Hematopoietic multipotent progenitor cell treated with erythropoietin and hydrocortisone succinate and interleukin-3 and kit ligand, for 6 days (in vitro differentiated cells): ENCODE measurements at places on chromosomes 2 and 18.
A peak's percentile ranks its signal among the peaks of the same experiment; 100 is the strongest.

DNA sequence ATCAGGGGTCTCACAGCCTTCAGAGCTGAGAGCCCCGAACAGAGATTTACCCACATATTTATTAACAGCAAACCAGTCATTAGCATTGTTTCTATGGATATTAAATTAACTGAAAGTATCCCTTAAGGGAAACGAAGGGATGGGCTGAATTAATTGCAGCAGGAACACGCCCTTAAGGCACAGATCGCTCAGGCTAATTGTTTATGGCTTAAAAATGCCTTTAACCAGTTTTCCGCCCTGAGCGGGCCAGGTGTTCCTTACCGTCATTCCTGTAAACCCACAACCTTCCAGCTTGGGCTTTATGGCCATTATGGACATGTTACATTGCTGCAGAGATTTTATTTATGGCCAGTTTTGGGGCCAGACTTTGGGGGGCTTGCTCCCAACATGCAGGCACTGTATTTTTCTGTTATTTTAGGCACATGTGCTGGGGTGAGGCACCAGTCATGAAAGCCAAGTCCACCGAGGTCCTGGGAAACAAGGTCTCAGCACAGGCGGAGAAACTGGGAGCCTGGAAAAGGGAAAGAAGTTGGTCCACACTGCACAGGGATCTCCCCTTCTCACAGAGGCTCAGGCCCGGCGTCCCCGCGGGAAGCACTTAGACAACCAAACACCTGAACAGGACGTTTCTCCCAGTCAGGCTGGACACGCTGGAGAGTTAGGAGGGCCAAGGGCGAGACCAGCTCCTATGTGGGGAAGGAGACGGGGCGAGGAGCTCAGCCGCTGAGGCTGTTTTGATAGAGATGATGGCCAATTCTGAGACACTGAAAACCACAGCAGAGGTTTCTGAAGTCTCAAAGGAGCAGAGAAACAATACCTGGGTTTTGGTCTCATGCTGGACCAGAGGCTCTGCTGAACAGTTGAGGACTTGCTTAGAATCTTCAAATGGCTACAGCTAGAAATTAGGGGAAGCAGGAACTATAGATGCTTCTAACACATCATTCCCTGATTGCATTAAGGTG, 86.7 kb downstream of the TMEM18 start:
- DNase-seq: no peak

- DNase-seq: peak; percentile 69
These were observed 12.4 kb upstream of the CCDC88A start for GRCh38 chr2:55431982-55432627.

DNA sequence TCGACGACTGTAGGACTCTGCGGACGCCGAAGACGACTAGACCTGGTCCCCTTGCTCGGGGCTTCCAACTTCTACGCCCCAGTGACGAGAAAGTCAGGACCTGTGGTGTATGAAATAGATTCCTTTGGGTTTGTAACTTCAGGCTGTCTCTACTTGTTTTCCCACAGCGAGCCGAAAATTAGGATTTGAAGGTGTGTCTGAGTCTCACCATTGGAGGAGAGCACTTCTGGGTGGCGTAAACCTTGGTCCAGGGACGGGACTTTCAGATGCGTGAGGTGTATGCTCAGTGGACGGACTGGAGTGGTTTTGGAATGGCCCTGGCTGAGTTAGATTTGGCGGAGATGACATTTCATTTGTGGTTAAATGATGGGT, 1.3 kb downstream of the BIRC6 start:
- DNase-seq: peak; percentile 46

GRCh38 chr2:195330513-195330956, 326.5 kb upstream of the SLC39A10 start:
- DNase-seq: peak; percentile 53

GRCh38 chr2:236940497-236940896, 145.2 kb upstream of the COPS8 start:
- DNase-seq: no peak

DNA sequence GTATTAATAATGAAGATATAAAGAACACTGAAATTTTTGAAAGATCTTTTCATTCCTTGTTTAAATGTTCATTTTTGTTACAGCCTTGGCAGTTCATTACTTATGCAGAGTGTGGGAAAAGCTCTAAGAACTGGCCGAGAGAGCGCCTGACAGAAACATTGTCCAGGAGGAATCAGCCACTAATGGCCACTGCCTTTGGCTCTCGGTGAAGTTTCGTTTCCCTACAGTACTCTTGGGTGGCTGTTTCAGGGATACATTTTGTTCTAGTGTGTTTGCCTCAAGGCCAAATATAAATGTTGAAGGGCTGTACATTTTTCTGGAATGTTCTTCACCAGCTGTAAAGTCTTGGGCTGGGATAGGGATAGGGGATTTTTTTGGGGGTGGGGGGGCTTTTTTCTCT, 10.7 kb downstream of the SPTBN1 start:
- no peak for DNase-seq

- DNase-seq: no peak
These were observed 513.5 kb downstream of the TRIB2 start for GRCh38 chr2:13230221-13230620.

DNA sequence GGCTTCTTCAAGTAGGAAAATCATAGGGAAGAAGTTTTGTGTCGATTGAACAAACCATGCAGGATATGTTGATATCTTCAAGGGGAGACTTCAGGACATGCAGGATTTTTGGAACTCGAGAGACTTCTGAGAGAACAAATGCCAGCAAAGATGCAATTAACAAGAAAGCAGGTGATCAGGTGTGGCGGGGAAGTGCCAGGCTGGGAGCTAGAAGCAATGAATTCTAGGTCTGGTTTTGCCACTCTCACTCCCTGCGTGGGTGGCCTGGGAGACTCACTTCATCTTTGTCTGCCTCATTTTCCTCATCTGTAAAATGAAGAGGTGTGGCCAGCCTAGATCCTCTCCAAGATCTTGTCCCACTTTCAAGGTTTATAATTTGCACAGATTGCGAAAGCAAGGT, 3.1 kb downstream of the SERPINB5 start:
- no peak for DNase-seq

DNA sequence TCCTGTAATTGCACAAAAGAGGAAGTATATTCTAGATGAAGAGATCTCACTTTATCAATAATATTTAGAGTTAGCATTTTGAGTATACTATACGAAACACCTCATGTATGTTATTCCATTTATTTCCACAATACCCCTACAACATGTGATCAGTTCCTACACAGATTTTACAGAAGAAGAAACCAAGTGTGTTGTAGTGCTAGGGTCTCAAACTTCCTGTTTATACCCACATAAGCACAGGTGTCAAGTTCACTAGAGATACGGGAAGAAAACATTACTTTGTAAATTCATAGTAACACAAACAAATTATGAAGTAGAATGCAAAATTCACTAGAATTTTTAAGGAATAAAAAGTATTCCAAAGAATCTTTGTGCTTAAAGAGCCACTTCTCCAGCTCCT, 46.4 kb downstream of the KCTD18 start:
- no peak for DNase-seq

DNA sequence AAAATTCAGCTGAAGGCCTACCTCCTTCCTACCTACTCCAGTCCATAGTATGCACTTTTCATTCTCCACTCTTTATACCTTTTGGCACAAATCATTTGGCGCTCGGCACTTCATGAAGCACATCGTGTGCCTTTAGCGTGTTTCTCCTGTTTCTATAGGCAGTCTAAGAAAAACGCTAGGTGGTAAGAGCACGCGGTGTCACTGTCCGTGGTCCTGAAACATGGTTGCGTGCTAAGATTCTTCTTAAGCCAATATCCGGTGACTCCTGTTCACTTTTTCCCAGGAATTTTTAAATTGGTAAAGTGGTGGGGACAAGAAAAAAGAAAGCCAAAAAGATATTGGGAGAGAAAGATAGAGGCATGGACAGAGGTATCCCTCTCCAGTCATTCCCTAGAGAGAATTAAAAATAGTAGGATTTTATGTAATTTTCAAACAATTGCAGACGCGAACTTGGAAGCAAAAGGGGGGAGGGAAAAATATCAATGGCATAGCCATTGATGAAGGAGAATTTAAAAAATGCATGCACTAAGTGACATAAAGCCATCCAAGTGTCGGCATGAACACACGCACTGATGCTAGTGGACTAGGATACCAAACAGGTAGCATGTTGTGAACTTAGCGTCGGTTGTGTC, 1.4 kb upstream of the CTNNA2 start:
- peak; percentile 70 for DNase-seq

DNA sequence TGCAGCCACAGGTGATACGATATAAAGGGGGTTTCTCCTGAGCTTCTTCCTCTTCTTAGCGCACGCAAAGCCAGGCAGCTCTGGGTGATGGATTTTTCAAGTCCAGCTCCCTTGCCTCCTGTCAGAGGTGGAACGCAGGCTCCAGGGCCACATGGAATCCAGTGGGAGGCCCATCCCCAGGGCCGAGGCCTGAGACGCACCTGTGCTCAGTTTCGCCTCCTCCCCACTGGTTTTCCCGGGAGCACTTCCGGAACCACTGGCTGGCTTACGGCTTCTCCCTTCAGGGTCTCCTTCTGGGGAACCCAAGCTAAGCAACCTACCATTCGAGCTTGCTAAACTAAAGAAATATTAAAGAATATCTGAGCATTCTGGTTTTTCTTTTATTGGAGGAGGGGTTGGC, 63.6 kb downstream of the TRAPPC12 start:
- DNase-seq: no peak

GRCh38 chr2:32856891-32857290, 89.9 kb upstream of the LTBP1 start:
- DNase-seq: no peak

DNA sequence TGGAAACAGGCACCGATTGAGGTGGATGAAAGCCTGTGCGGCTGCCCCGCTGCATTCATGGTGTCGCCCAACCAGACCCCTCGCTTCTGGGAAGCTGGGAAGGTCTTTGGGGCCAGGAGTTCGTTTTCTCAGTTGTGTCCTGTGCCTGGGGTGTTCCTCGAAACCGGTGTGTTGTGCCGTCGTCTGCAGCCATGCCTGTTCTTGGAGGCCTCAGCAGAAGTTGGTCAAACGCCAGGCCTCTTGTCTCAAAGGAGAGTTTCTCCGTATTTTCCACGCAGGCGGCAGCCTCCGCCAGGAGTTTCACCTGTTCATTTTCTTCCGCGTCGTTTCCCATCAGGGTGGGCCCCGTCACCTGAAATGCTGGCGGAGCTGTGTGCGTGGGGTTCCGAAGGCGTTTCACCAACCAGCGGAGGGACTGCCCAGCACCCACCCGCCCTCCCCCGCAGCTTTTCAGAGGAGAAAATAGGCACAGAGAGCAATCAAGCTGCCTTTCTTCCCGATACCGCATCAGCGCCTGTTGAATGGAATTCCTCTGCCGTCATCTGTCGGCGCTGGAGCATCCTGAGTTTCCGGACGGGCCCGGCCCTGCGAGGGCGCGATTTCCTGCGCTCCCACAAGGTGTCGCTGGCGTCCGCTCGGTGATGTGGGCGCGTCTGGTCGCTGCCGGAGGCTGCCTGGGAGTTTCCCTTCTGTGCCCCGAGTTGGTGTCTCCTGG, 17.0 kb upstream of the NFATC1 start:
- DNase-seq: peak; percentile 77

GRCh38 chr2:175135862-175136261, 32.1 kb downstream of the ATF2 start:
- DNase-seq: no peak

DNA sequence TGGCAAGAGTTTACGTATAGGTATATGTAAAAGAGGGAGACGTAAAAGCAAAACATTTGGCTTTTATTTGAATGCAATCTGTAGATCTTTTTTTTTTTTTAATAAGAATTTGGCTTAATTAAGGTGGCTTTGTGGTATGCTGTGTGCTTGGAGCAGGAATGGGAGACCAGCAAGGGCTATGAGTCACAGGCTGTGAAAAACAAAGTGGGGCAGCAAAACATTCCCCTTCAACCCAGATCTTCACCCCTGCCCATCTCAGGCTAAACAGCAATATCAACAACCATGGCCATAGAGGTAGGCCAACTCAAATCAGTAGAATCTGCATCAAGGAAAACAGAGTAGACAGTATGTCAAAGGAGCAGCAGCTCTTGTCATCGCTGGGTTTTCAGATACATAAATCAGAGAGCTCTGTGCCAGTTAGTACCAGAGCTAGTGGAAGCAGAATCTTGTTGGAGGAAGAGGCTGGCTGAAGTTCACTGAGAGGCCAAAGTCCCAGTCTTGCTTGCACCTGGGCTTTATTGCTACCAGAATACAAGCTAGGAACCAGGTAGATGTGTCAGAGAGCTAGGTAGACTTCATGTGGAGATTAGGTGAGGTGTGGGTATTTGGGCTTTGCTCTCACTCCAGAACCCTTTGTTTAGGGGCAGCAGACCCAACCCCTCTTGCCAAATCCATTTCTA, 191.5 kb upstream of the FANCL start:
- no peak for DNase-seq

DNA sequence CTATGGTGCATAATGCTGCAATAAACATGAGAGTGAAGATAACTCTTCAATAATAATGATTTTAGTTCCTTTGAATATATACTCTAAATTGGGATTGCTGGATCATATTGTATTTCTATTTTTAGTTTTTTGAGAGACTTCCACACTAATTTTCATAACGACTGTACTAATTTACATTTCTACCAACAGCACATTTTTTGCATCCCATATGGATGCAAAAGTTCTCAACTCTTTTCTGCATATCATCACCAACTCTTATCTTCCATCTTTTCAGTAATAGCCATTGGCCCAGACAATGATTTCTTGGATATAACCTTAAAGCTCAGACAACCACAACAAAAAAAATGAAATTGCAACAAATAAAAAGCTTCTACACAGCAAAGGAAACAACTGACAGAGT, 1082.4 kb downstream of the CNTNAP5 start:
- no peak for DNase-seq

DNA sequence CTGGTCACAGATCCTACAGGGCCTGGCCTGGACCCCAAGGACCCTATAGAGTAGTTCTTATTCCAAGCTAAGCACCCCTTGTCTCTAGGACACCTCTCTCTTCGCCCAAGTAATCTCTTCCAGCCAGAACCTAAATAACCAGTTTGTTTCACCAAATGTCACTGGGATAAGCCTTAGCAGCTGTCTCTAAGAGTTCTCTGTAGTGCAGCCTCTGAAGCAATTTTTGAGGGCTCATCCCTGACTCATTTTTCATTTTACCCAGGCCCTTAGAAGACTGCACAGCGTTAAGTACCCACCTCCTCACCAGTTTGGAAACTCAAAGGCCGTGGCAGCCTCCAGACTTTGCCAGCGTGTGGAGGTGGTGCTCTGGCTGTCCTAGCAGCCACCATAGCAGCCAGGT, 290.1 kb upstream of the SIX2 start:
- no peak for DNase-seq

GRCh38 chr2:62895632-62896009, 155.0 kb upstream of the OTX1 start:
- DNase-seq: no peak

- no peak for DNase-seq
These were observed 150.0 kb downstream of the IKZF2 start for GRCh38 chr2:213001297-213001910.

- no peak for DNase-seq
These were observed 179.4 kb upstream of the ZFP36L2 start for GRCh38 chr2:43405829-43406228.

GRCh38 chr18:48948112-48949049, 2.4 kb downstream of the SMAD7 start:
- peak; percentile 67 for DNase-seq

GRCh38 chr18:55513161-55513560, 74.8 kb downstream of the TCF4 start:
- DNase-seq: no peak
